ENCODE measurements at places on chromosomes 12 and 14. TPM values are rescaled to one million over a fixed set of nuclear protein-coding genes. Genes with fewer than 3 reads are reported as not detected.

Gene LGR5
- total RNA-seq: 0.39 TPM

DNA sequence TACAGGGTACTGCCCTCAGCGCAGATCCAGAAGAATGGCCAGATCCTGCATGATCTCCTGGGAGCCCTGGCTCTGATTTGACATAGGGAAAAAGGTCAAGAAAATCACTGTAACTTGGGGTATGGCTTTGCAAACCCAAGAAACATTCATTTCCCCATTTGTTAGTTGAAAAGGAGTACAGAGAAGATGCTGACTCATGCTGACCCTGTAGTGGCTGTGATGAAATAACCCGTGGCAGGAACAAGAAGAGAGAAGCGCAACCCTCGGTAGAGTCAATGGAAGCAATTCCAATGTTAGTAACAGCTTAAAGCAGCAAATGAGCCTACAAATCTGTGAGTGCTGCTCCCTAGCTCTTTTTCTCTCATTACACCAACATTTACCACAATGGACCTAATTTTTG, 281.6 kb upstream of the NPAS3 start:
- no peak for DNase-seq

DNA sequence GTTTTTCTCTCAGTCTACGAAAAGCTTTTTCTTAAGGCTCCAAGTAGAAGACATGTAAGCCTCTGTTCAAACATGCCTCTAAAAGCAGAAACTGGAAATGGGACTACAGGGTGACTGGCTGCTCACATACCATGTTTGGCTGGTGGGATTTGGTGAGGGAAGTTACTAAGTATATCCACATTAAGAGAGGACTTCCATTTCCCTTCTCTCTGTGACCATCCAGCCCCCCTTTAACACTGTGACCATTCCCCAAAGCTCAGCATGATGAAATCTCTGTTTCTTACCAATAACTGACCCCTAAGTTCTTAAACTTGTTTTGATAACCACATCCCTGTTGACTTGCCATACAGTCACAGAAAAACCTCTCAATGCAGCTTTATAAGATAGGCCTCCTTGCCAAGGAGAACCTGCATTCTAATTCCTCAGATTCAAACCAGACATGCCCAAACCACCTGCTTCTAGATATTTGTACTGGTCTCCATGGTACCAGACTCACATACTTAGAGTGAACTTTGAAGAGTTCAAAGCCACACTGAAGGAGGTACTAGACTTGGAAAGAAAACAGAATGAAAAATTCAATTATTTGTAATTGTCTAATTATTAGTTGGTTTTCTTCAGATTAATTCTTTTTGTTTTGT, 102.2 kb downstream of the VEZT start:
- DNase-seq: no peak

DNA sequence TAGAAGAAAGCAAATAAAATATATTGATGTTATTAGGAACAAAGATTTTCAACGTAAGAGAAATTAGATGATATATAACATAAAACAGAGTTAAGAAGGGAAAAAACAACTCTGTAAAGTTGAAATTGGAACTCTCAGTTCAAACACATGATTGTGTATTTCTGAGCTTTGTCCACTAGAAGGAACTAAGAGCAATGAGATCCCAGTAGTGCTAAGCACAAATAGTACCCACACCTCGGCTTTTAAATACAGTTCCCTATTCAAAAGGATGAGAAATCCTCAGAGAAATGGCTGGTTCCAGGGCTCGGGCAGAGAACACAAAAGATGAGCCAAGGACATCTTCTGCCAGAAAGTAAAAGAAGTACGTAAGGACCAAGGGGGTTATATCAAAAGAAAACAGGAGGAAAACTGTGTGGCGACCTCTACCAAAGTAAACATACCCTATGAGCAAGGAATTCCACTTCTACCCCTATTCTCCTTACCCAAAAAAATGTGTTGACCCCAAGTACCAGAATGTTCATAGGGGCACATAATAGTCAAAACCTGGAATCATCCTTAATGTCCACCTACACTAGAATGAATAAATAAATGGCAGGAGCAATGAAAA, 96.6 kb downstream of the SPTSSA start:
- no peak for DNase-seq

Gene LRFN5
- 5.9 TPM for total RNA-seq

Gene KRT2
- not detected for total RNA-seq

DNA sequence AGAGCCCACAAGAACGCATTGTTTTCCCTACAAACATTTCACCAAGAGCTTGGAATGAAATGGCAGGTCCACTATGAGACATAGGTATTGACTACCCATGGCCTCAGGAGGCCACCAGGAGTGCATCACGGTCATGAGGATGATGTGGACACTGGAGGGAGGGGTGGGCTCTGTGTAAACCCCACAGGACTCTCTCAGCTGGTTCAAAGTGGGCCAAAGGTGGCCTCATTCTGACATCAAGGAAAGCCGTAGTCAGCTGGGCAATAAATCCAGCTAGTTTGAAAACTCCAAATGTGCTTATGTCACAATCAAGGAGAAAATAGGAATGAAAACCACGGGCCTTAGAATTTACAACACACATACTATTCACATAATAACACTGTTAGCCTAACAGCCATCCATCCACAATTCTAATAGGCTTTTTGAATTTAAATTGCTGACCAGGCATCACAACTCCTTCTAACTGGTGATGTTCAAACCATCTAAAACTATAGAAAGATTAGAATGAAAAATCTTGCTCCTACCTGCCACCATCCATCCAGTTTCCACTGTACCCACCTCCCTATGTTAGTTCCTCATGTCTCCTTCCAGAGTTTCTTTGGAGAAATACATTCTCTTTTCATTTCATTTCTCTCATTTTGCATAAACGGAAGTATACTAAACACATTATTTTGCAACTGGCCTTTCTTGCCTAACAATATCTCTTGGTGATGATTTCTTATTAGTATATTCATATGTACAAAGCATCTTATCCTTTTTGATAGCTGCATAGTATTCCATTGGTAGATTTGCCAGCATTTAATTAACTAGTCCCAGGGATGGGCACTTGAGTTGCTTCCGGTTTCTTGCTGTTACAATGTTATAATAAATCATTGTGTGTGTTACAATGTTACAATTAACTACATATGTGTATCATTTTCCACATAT, 21.5 kb downstream of the CMKLR1 start:
- DNase-seq: no peak

Gene GRIN2B
- 1.1 TPM for total RNA-seq

Gene CLEC4C
- 2.0 TPM for total RNA-seq

Gene P3H3
- total RNA-seq: 18.8 TPM

DNA sequence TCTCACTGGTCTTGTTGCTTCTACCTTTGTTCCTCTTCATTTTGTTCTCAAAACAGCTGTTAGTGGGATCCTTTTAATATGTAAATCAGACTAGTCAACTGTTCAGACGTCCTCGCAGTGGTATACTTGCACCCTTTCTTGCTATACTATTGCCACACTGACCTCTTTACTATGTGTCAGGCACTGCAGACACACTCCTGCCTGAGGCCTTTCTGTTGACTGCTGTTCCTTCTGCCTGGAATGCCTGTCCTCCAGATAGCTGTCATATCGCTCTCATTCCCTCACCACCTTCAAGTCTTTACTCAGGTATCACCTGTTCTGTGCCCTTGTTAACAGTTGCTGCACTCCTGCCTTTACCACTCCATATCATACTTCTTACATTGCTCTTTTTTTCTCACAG, 90.0 kb upstream of the TMEM263 start:
- DNase-seq: no peak

GRCh38 chr12:113242026-113242418, 20.8 kb downstream of the TPCN1 start:
- no peak for DNase-seq

DNA sequence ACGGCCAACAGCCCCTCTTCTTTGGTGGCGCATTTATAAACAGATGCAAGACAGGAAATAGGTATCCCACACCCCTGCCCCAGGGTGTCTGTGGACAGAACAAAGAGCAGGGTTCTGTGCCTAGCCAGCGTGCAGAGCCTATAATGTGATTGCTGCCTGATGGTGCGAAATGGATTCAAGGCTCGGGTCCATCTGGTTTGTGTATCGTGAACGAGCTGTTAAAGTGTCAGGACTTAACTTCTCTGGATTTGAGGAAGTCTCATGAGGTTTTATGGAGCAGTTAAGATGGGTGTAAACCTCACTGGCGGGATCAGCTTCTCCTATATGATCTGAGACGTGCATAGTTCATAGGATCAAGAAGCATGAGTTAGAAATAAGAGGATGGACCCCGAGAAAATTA, 388.7 kb upstream of the TBX3 start:
- DNase-seq: no peak

DNA sequence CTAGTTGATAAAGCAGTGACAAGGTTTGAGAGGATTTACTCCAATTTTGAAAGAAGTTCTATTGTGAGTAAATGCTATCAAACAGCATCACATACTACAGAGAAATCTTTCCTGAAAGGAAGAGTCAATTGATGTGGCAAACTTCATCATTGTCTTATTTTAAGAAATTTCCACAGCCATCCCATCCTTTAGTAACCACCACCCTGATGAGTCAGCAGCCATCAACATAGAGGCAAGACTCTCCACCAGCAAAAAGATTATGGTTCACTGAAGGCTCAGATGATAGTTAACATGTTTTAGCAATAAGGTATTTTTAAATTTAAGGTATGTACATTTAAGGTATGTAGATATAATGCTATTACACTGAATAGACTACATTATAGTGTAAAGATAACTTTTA, 122.1 kb upstream of the ARHGAP5 start:
- no peak for DNase-seq

Data from testis (tissue), 5 donors.